Caco-2 (cell line): ENCODE measurements at places on chromosomes 11 and 22. TPM values are rescaled to one million over a fixed set of nuclear protein-coding genes. Genes with fewer than 3 reads are reported as not detected.

DNA sequence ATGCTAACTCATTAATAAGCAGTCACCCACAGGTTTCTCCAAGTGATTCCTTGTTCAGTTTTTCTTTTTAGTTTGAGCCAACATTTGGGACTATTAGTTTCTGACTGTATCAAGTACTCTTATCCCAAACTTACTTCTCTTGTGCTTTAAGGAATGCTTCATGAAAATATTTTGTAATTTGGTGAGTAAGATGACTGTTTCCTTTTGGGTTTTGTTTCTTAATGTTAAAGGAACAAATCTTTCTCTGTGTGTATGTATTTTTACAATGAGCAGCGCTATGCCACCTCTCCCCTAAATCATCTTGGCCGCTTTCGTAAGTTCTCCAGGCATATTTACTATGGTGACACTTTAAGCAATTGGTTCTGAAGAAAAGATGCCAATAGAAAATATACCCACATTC is 72.4 kb downstream of the LDLRAD3 start:
- H3K36me3 ChIP-seq = no peaks in the 10 kb centered on the region
- DNase-seq = no peak
- peak overlapping the region; percentile 3 for H3K27ac ChIP-seq
- H3K4me1 ChIP-seq = 0 out of 2 replicates have a peak, but pooled peaks cover 4% of the 10 kb centered on the region

GRCh38 chr11:56103210-56103737 is at the start of gene OR8H2:
Gene OR8H2 (plus strand): TSS chr11:56103687. CDS start chr11:56105043, 1,356 bp downstream.
- no peak within 1 kb of the TSS for H3K27ac ChIP-seq
- no peak for DNase-seq
- H3K36me3 ChIP-seq = no peaks in the 10 kb centered on the region

DNA sequence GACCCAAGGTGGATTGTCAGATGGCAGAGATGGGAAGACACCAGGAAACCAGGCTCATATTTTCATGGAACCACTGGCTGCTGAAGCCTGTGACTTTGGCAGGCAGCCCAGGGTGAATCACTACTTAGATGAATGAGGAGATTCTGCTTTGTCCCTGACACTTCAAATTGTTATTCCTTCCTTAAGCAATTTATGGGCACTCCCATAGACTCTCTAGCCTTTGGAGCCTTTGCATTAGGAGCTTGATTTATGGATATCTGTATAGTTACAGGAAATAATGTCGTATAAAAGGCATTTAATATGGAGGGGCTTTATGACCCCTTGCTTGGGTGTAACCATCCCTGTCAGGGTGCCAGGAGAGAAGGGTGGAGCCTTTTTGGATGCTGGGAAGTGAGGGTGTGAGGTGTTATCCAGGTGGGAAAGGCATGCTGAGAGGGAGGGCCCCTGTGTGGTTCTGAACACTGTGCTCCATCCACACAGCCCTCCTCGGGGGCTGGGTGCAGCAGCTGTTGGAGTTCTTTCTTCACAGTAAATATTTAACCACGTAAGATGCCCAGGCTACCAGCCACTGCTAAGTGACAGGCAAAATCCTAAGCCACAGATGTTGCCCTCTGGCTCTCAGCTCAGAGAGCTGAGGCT is 35.3 kb downstream of the IL18 start:
- DNase-seq = no peak
- no peak overlapping the region for H3K27ac ChIP-seq
- no peaks in the 10 kb centered on the region for H3K27me3 ChIP-seq

DNA sequence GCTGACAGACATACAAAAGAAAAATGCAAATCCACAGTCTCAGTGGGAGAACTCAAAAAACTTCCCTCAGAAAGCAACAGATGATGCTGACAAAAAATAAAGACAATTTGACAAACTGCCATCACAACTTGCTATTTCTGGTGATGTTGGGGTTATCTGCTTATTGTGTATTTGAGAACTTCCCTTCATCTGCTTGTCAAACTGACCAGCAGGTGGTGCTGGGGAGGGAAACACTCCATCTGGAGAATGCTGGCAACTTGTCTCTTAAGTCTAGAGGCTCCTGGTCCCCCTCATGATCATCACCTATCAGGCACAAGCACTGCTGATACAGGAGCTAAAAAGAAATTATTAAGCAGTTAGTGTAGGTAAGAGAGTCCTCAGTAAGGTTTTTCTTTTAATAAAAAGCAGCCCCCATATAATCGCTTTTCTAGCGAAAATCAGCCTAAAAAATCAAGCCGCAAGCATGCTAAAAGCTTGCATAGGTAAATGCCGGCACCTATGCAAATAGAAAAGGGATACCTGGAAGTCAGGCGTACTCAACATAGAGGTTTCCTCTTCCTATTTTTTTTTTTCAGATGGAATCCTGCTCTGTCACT is 9.8 kb upstream of the FAM111B start:
- no peaks in the 10 kb centered on the region for H3K36me3 ChIP-seq
- H3K4me3 ChIP-seq = no peak overlapping the region
- H3K27ac ChIP-seq = no peak overlapping the region
- H3K27me3 ChIP-seq = no peaks in the 10 kb centered on the region
- no peaks in the 10 kb centered on the region for H3K4me1 ChIP-seq

- peak within 1 kb of the TSS; percentile 60 for H3K4me3 ChIP-seq
- DNase-seq = no peak
- H3K27ac ChIP-seq = no peak within 1 kb of the TSS
- peaks cover 9% of the 10 kb centered on the region; the same call in 1 of the 2 replicates for H3K4me1 ChIP-seq
- H3K36me3 ChIP-seq = no peaks in the 10 kb centered on the region; the same call in 1 of the 2 replicates
Measured at GRCh38 chr22:17774206-17774925, at the start of gene BID. Gene BID (minus strand): TSS chr22:17774469. CDS start chr22:17750116, 24,353 bp downstream.

DNA sequence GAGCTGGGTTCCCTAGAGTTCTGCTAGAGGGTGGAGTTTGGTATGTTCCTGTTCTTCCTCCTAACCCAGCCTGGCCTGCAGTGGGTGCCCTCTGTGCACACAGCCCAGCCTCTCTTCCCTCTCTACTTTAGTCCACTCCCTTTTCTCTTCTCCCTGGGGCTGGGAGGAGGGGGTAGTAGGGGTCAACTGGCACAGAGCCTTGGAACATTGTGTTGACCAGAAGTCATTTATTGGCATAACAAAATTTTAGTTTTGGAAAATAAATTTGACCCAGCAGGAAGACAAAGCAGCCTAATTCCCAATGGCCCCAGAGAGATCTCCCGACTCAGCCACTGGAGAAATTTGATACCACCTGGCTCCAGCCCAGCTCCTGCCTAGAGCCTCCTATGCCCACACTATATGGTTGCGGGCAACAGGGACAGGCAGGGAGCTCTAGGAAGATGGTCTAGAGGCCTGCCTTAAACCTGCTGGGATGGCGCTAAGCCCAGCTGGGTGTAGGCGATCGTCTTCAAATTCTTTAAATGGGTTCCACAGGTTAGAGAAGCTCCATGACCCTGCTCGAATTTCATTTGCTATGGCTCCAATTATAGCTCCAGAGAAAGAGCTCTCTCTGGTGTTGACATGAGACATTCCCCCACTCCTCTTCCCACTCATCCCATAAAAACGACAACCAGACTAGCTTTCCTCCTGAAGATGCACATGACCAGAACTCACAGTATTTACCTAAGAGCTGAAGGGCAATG is 9.9 kb downstream of the PCSK7 start:
- peaks cover 58% of the 10 kb centered on the region for H3K4me1 ChIP-seq
- H3K27me3 ChIP-seq = no peaks in the 10 kb centered on the region
- no peak overlapping the region for H3K4me3 ChIP-seq
- no peak overlapping the region for H3K27ac ChIP-seq
- no peak for DNase-seq

The DEFB131B gene
- total RNA-seq = not detected in 2 replicates

The TRIM3 gene
- total RNA-seq = 28.0 and 33.4 TPM in 2 replicates

DNA sequence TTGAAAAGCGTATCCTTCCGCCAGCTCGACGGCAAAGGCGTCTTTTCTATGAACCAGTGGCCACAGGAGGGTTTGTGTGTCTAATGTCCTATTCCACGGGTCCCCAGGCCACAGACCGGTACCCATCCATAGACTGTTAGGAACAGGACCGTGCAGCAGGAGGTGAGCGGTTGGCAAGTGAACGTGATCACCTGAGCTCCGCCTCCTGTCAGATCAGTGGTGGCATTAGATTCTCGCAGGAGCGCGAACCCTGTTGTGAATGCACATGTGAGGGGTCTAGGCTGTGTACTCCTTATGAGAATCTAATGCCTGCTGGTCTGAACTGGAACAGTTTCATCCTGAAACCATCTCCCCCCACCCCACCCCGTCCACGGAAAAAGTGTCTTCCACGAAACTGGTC is 62.7 kb upstream of the KCNQ1OT1 start:
- H3K36me3 ChIP-seq = no peaks in the 10 kb centered on the region
- H3K4me3 ChIP-seq = no peak overlapping the region
- no peaks in the 10 kb centered on the region for H3K4me1 ChIP-seq
- H3K27ac ChIP-seq = no peak overlapping the region
- DNase-seq = no peak

GRCh38 chr11:33774736-33775466 is 581 bp upstream of the FBXO3 start:
- H3K36me3 ChIP-seq = no peaks in the 10 kb centered on the region
- no peak for DNase-seq

DNA sequence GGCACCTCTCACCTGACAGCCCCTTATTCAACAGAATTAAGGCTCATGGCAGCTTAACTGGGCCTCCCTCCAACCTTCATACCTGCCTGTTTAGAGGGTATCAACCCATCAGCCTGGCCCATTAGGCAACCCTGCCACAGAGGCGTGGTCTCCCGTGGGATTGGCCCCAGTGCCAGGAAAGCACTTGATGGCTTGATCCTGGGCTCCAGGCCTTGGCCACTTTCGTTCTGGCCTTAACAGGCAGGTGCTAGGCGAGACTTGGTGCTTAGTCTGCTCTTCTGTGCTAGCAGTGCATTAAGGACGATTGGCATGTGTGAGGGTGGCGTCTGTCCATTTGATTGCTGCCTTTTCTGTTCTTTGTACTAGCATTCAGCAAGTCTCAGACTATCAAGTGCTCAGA is 75.2 kb downstream of the CABIN1 start:
- H3K27me3 ChIP-seq = no peaks in the 10 kb centered on the region
- no peak overlapping the region for H3K4me3 ChIP-seq
- no peaks in the 10 kb centered on the region for H3K4me1 ChIP-seq
- H3K27ac ChIP-seq = no peak overlapping the region

The OR2AG1 gene
- not detected in 2 replicates for total RNA-seq

DNA sequence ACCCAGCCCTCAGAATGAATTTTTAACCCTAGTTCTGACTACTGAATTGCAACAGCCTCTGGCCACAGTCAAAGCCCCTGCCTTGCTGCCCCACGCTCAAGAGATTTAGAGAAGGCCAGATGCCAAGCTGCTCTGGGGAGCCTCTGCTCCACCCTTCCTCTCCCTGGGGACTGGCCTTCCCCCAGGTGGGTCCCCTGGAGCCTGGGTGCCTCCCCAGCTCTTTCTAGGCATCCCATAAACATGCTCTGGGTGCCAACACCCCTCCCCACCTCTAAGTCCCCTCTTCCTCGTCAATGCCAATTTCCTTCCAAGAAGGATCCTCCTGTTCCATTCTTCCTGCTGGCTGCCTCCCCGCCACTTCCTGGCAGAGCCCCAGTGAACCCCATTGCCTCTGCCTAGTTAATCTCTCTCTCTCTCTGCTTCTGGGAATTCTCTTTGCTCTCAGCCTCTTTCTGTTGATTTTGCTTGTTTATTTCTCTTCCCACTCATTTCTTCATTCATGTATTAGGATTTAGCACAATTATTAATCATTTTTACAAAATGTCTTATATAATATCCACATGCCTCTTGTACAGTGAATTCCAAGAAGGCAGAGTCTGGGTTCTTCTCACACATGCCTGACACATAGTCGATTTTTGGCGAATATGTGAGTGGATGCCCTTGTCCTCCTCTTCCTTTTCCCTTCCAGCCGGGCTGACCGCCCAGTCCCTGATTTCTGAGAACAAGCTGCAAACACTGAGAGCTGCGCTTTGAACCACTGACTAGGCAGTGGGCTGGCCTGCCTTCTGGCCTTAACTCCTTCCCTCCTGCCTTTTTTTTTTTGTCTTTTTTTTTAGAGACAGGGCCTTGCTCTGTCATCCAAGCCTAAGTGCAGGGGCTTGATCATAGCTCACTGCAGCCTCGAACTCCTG is 17.5 kb downstream of the UQCR10 start:
- no peaks in the 10 kb centered on the region for H3K36me3 ChIP-seq
- DNase-seq = no peak
- H3K27me3 ChIP-seq = no peaks in the 10 kb centered on the region
- H3K27ac ChIP-seq = no peak overlapping the region
- no peak overlapping the region for H3K4me3 ChIP-seq
- H3K4me1 ChIP-seq = peaks cover 28% of the 10 kb centered on the region

GRCh38 chr11:46327829-46328228 is 19.4 kb upstream of the DGKZ start:
- no peak overlapping the region for H3K4me3 ChIP-seq
- no peaks in the 10 kb centered on the region for H3K36me3 ChIP-seq
- no peak overlapping the region for H3K27ac ChIP-seq
- no peaks in the 10 kb centered on the region for H3K4me1 ChIP-seq
- DNase-seq = no peak

The HEPHL1 gene
- total RNA-seq = not detected in 2 replicates

GRCh38 chr11:120649316-120649715 is 137.8 kb downstream of the GRIK4 start:
- H3K4me3 ChIP-seq = no peak overlapping the region
- H3K27me3 ChIP-seq = no peaks in the 10 kb centered on the region
- no peak for DNase-seq

- H3K4me1 ChIP-seq = no peaks in the 10 kb centered on the region
- H3K36me3 ChIP-seq = no peaks in the 10 kb centered on the region
- no peak for DNase-seq
- H3K27ac ChIP-seq = no peak overlapping the region
- no peaks in the 10 kb centered on the region for H3K27me3 ChIP-seq
Measured at GRCh38 chr22:48099671-48100070, 1337.2 kb downstream of the TBC1D22A start.

DNA sequence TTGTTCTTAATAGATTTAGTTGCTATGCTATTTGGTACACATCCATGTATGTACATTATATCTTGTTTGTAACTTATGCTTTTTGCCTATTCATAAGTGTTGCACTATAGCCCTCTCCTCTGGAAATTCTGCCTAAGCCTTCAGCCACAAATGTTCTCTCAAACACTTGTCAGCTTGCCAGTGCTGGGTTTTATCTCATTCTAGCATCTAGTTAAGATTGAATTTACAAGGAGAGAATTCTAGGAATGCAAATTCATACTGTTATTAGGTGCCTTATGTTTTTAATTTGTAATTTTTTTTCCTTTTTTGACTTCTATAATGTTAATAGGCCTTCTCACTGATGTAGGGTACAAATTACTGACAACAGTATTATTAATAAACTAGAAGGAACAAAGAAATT is 14.6 kb upstream of the CTSC start:
- no peak overlapping the region for H3K27ac ChIP-seq
- no peak for DNase-seq
- no peak overlapping the region for H3K4me3 ChIP-seq
- no peaks in the 10 kb centered on the region for H3K36me3 ChIP-seq
- H3K4me1 ChIP-seq = 0 out of 2 replicates have a peak, but pooled peaks cover under 1% of the 10 kb centered on the region
